ENCODE measurements at places on chromosomes 13 and 19.

- no peak for DNase-seq
Observed at GRCh38 chr19:13872695-13873389, 4.1 kb upstream of the NANOS3 start.

GRCh38 chr13:76798037-76798436 is 88.2 kb downstream of the KCTD12 start:
- no peak for DNase-seq

DNA sequence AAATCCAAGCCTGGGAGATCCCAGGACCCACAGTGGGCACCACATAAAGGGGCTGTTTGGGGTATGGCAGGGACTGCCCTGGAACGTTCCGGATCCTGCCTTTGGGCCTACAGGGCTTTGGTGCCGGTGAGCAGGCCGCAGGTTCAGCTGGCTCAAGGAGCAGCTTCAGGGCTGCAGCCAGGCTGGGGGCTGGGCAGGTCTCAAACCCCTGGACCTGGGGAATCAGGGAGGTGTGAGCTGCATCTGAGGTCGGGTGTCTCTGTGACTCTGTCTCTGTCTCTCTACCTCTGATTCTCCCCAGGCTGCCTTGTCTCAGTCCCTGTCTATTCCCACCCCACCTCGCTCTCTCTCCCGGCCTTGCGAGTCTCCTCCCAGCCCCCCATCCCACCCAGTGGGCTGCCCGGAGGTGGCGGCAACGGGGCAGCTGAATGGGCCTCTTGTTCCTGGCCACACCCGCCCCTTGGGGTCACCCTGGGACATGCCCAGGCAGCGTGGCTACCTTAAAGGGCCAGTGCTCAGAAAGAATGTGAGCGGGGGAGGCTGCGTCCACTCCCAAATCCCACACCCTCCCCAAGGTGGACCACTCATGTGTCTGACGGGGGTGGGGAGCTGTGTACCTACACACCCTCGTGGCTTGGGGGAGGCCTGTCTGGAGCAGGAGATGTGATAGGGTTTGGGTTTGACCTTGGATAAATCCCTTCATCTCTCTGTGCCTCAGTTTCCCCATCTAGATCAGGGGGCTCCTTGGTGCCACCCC is 31.1 kb downstream of the NFIC start:
- DNase-seq: no peak

DNA sequence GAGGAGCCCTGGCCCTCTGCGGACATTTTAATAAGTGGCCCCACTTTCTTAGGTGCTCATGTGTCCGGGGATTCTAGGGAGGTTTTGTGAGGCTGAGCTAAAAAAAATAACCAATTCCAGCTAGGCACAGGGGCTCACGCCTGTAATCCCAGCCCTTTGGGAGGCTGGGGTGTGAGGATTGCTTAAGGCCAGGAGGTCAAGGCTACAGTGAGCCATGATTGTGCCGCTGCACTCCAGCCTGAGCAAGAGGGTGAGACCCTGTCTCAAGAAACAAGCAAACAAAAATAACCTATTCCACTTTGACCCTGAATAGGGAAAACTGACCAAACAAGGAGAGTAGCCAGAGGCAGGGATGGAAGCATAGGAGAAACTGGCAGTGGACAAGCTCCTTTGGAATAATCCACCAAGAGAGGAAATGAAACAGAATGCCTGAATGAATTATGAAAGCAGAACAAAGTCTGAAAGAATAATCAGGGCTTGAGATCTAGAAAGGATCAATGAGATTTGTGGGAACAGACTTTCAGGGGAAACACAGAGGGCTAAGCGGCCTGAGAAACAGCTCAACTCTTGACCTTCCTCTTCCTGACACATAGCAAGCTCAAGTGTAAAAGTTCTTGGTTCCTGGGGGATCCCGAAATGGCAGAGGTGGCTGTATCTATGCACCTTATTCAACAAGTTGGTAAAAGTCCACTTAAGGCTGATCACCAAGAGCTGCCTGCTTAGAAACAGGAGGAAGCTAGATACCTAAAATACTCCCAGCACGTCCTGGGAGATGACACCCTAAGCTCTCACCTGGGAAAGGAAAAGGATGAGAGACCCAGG is 30.1 kb upstream of the FFAR2 start:
- DNase-seq: no peak

DNA sequence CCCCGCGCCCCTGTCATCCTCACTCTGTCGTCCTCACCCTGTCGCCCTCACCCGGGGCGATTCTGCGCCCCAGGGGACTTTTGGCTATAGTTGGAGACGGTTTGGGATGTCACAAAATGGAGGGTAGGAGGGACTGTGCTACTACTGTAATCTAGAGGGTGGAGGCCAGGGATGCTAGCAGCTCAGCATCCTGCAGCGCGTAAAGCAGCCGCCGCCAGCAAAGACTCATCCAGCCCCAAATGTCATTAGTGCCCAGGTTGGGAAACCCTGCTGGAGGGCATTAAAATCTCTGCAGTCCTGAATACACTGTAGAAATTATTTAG is 362 bp downstream of the ZNF557 start:
- DNase-seq: no peak

- DNase-seq: no peak
Observed at GRCh38 chr19:41933693-41934426, 5.6 kb upstream of the ERFL start.

- no peak for DNase-seq
Observed at GRCh38 chr19:18993115-18993514, 40.2 kb downstream of the SUGP2 start.

DNA sequence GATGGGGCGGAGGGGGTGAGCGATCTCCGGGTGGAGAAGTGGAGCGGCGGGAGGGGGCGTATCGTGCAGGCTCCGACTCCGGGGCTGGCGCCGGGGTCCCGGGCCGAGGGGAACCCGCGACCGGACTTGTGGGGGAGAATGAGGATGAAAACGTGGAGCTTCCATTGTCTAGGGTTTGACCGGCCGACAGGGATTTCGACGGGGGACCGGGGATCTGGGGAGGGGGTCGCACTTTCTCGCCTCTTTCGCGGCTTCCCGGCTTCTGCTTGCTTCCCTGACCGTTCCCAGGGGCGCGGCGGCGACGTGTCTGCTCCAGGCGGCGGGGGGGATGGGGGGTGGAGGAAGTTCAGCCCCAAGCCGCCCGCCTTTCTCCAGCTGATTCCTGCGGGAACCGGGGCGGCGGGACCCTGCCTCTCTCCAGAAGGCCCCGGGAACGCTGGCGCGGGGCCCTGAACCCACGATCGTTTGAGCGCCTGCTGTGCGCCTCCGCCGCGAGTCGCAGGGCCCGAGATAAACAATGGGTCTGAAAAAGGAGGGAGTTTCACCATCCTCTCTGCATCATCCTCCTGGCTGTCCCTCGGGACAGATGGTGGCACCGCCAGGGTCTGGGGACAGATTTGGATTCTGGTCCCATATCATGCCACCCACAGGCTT is 790 bp downstream of the TPM4 start:
- no peak for DNase-seq

GRCh38 chr19:34818270-34818669 is 45.3 kb upstream of the ZNF599 start:
- no peak for DNase-seq

DNA sequence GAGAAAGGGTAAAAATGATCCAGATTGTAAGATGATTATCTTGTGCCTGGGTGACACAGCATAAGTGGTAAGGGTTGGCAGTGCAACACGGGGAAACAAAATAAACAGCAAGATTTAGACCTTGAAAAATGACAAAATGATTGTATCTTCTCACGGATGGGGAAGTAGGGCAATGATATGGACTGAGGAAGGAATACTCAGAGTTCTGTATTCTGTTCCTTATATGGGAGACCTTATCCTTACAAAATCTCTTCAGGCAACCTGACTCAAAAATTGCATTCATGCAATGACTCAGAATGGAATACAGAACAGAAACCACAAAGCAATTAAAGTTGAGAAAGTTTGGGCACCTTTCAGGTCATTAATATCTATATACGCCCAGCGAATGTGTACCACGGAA is 149.0 kb downstream of the HS6ST3 start:
- no peak for DNase-seq

All from activated CD4-positive, alpha-beta T cell treated with anti-CD3 and anti-CD28 coated beads, Interleukin-2, amount 50 U/mL, for 16 hours (primary cell).